NCI-H510A treated with DMSO at 0.1 percent for 48 hours (cell line): ENCODE measurements at places on chromosomes 6 and 20.

DNA sequence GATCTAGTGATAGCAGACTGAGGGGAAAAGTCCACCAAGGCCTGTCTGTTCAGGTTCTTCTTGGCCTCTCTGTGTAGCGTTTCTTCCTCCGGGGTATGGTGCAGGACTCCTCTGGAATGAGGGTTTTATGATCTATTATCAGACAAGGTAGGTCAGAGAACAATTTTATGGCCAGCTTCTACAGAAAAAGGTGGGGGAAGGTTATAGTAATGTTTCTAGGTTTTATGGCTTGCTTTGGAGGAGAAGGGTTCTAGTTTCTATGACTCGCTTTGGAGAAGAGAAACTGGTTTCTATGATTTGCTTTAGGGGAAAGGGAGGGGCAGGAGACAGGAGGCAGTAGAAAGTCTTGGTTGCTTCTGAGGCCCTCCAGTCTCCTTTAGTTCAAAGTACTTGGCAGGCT is 144.8 kb upstream of the LAMA2 start:
- no peak for DNase-seq

- no peak for DNase-seq
Measured at GRCh38 chr6:133432021-133432989, 191.1 kb downstream of the EYA4 start.

GRCh38 chr20:47922269-47922668 is 137.0 kb upstream of the SULF2 start:
- DNase-seq: no peak

DNA sequence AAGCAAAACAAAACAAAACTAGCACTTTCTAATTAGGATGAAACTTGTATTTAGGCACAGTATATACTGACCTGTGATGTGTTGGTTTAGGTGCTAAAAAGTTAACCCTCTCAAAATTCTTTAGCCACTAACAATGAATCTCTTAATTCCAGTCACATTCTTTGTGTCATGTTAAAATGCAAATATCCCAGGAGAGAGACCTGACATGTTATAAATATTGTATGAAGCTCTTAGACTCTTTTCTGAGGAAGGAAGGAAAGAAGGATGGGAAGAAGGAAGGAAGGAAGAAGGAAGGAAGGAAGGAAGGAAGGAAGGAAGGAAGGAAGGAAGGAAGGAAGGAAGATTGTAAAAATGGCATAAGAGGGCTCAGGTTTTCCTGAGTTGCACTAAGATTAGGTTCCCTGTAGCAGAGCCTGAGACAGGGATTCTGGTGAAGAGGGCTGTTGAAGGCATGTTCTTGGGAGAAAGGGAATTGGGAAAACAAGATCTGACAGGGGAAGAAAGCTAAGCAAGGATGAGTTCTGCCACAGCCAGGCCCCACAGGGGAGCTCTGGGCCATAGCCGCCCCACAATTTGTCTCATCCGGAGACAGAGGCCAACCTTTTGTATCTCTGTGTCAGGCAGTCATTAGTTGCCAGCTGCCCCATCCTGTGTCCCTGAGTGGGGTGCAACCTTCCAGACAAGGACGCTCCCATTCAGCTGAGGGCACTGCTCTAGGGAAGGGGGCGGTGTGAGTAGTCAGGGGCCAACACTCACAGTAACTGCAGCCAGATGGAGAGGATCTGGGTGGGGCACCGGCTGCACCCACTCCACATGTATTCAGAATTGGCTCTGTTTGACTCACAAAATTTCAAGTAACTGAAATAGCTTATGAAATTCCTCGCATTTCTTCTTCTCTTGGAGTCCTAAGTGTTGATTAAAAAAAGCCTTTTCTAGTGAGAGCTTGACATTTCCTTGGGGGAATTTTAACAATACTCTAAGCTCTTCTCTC is 189.3 kb upstream of the ARG1 start:
- DNase-seq: no peak

DNA sequence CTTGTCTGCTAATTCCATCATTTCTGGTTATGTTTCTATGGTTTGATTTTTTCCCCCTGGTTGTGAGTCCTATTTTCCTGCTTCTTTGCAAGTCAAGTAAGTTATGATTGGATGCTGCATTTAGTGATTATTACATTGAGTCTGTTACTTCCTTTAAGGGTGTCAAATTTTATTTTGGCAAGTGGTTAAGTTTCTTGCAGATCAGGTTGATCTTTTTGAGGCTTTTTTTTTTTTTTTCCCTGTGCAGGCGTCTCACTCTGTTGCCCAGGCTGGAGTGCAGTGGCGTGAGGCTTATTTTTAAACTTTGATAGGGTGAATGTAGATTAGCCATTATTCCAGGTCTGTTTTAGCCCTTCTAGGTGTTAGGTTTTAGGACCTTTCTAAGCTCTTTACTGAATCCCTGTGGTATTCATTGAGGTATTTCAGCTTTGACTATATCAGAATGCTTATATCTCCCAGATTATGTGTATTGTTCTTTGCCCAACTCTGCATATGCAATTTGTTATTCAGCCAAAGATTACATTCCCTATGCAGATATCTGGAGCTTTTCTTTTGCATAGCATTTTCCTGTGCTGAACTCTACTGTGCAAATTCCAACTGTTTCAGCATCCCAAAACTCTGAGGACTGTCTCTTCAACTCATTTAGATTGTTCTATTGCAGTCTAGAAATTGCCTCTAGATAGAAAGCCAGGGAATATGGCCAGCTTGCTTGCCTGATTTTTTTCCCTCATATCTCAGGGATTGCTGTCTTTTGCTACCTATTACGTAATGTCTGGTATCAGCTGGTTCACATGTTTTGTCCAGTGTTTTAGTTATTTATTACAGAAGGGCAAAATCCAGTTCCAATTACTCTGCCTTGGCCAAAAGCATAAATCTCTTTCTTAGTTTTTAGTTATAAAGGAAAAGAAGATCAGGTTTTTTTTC is 113.3 kb downstream of the AFG1L start:
- DNase-seq: no peak

GRCh38 chr6:156719720-156720563 is 57.2 kb upstream of the ARID1B start:
- peak; percentile 79 for DNase-seq

DNA sequence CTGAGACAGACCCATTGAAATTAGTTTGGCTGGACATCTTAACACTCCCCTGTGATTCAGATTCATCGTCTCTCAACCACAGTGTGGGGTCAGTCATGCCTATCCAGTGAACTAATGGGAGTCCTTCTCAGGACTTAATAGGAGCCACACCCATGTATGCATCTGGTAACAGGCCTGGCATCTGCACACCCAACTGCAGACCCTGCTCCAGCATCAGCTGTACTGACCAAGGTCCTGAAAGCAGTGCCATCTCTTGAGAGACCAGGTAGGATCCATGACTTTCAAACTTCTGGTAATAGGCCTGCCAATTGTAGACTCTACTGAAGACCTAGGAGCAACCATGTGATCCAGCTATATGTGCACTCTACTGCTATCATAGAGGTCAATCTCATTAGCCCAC is 363.6 kb upstream of the POU3F2 start:
- no peak for DNase-seq

DNA sequence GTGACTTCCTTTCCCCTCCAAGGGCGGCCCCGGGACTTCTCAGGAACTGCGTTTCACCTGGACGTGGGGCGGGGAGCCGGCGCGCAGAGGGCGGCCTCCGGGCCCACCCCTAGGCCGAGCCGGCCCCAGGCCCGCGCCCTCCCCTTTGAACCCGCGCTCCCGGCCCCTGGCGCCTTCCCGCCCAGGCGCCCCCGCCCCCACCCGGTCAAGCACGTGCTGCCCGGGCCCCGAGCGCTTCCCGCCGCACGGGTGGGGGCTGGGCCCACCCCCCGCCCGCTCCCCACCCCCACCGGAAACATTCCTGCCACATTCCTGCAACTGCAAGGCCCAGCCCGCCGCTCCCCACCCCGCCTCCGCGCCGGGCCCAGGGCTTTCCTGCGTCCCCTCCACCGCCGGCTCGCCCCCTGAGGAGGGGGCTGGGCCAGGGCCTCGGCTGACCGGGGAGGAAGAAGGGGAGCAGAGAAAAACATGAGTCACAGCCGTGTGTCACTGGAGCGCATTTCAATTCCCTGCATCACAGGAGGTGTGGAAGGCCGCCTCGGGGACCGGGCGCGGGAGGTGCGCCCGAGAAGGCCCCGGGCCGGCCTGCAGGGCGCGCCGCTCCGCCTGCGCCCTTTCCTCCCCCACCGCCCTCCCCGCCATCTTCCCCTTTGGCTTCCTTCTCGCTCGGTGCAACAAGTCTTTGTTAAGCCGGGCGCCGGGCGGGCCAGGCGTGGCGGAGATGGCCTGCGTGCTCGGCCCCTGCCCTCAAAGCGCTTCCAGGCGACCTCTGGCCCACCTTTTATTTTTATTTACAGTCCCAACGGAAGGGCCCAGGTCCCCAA is 1.2 kb upstream of the HMGA1 start:
- peak; percentile 97 for DNase-seq

- peak; percentile 83 for DNase-seq
Measured at GRCh38 chr20:50172347-50173013, 18.1 kb upstream of the CEBPB start.

DNA sequence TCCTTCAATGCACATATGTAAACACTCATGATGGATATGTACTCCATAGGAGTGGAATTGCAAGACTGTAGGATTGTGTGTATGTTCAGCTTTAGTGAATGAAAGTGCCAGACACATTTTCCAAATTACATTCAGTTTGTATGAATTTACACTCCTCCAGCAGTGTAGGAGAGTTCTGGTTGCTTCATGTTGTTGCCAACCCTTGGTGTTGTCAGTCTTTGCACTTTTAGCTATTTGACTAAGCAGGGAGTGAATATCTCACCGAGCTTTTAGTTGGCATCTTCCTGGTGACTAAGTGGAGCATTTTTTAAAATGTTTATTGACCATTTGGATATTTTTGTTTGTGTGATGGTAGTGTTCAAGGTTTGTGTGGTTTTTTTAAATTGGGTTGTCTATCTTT is 23.9 kb downstream of the NKX2-4 start:
- peak; percentile 27 for DNase-seq

GRCh38 chr6:32402812-32403211 is 4.2 kb downstream of the BTNL2 start:
- DNase-seq: no peak

GRCh38 chr6:167477688-167478087 is 152.8 kb downstream of the TTLL2 start:
- no peak for DNase-seq
